Spinal cord (tissue), 10 donors: ENCODE measurements at places on chromosomes 1 and 21. TPM values are rescaled to one million over a fixed set of nuclear protein-coding genes. Genes with fewer than 3 reads are reported as not detected.

DNA sequence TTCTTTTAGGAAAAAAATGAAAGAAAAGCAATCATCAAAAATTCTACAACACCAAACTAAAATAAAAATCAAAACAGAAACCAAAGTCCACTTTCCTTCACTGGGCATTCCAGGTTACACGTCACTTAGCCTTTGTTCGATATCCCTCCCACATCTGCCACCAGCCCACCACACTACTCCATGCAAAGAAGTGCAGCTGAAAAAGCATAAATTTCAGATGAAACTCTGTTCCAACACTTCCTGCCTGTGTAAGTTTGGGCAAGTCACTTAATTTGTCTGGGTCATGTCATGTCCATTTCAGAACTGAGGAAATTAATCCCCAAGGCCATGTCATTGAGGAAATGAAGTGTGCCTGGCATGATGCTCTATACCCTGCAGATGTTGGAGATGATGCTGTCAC is 354.3 kb upstream of the USP24 start:
- no peaks in the 10 kb centered on the region for H3K27me3 ChIP-seq
- H3K4me3 ChIP-seq: no peak overlapping the region
- DNase-seq: no peak

DNA sequence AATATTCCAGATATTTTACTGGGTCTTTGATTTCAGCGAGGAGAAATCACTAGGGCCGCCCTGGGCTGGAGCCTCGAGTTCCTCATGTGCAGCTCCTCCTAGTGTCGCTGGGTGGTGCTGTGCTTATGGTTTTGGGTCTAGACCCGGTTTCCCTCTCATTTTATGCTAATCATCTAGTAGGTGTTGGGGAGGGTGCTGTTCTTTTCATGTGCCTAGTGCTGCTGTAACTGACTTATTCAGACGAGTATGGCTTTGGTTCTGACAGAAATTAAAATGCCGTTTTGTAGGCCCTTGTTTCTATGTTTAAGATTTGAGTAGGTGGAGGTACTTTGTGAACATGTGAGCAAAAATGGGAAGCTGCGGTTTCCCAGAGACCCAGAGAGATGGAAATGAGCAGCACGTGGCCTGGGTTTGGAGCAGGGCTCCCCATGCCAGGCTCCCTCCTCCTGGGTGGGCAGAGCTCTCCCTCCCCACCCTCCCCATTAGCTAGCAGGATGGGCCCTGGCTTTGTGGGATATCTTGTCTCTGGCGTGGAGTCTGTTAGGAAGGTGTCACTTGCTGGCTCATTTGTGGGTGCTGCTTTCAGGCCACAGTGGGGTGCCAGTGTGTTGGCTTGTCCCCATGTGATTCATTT is 74.0 kb upstream of the GPR88 start:
- no peak overlapping the region for H3K27ac ChIP-seq
- H3K36me3 ChIP-seq: no peaks in the 10 kb centered on the region
- H3K4me3 ChIP-seq: no peak overlapping the region
- DNase-seq: peak; percentile 59

DNA sequence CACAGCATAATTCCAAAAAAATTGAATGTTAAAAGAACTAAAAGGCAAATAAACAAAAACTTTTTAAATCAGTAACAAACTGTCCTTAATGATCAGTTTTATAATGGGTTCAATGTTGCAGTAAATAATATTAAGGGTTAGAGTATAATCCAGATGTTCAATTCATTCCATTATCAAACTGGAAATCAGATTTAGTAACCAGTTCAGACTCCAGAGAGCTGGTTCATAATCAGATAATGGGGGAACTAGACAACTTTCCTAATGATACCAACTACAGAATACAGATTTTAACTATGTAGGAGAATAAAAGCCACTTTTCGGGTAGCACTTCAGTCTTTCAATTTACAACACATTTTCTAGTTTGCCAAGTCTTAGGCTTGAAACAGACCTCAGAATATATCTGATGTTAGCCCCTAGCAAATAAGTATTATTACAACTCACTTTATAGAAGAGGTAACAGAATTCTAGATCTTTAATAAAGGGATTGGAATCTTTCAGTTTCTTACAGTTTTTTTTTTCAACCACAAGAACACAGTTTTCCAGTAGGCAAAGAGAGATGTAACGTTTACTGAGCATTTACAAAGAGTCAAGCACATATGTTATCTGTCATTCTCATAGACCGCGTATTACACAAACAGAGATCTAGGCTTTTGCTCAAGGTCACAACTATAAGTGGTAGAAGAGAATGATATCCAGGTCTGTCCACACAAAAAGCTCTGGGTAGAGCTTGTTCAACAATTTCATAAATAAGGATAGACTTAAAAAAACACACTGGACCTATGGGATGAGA is 1.9 kb upstream of the DCAF6 start:
- no peaks in the 10 kb centered on the region for H3K27me3 ChIP-seq
- H3K27ac ChIP-seq: peak overlapping the region; percentile 98

DNA sequence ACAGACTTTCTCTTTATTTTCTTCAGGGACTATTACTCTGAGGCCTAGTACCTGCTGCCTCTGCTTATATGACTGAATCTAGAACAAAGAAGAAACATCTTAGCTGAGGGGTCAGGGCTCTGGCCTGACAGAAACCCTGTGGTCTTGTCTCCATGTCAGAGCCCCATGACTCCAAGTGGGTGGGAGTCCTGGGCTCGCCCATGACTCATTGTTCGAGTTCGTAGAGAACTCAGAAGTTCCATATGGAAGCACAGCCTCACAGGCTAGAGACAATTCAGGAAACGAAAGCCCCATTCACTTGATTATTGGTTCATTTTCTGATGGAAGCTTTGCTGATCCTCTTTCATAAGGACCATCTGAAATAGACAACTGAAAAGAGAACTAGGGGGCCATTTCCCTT is 73.2 kb downstream of the CD58 start:
- no peak for DNase-seq
- peaks cover 23% of the 10 kb centered on the region for H3K4me1 ChIP-seq
- no peaks in the 10 kb centered on the region for H3K27me3 ChIP-seq

DNA sequence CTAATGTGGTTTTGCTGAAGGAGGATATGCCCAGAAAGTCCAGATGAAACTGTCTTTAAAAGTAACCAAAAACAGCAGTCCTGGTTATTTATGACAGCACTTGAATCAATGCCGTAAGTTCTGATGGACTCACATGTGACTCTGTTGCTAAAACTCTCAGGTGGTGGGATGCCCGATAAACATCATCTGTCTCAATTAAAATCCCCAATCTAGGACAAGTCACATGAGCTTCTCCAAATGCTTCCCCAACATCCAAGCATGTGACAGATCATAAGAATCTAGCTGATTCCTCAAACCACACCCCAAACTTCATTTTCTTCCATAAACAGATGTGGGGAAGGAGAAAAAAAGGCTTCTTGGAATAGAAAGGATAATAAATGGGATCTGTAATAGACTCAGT is 786 bp upstream of the CTSK start:
- H3K27me3 ChIP-seq: no peaks in the 10 kb centered on the region
- no peak overlapping the region for H3K4me3 ChIP-seq
- peaks cover 18% of the 10 kb centered on the region for H3K36me3 ChIP-seq
- no peaks in the 10 kb centered on the region for H3K4me1 ChIP-seq
- peak overlapping the region; percentile 36 for H3K27ac ChIP-seq

- H3K27me3 ChIP-seq: no peaks in the 10 kb centered on the region
- peaks cover 7% of the 10 kb centered on the region for H3K36me3 ChIP-seq
- H3K27ac ChIP-seq: no peak overlapping the region
- DNase-seq: peak; percentile 67
- H3K4me1 ChIP-seq: no peaks in the 10 kb centered on the region
- no peak overlapping the region for H3K4me3 ChIP-seq
Measured at GRCh38 chr21:25708467-25709065, 26.1 kb downstream of the ATP5PF start.

- peak overlapping the region; percentile 30 for H3K4me3 ChIP-seq
- H3K27ac ChIP-seq: no peak overlapping the region
- peaks cover 7% of the 10 kb centered on the region for H3K4me1 ChIP-seq
- no peaks in the 10 kb centered on the region for H3K27me3 ChIP-seq
- DNase-seq: peak; percentile 61
Measured at GRCh38 chr1:28775121-28775942, 36.6 kb upstream of the OPRD1 start.

- H3K4me1 ChIP-seq: peaks cover 3% of the 10 kb centered on the region
- peaks cover 10% of the 10 kb centered on the region for H3K27me3 ChIP-seq
- no peak overlapping the region for H3K27ac ChIP-seq
- no peak for DNase-seq
Measured at GRCh38 chr21:45584786-45585185, 42.5 kb upstream of the SLC19A1 start.

- no peaks in the 10 kb centered on the region for H3K36me3 ChIP-seq
- H3K4me3 ChIP-seq: no peak overlapping the region
- H3K27me3 ChIP-seq: no peaks in the 10 kb centered on the region
- no peak for DNase-seq
Measured at GRCh38 chr1:60878323-60878722, 204.0 kb upstream of the NFIA start.

DNA sequence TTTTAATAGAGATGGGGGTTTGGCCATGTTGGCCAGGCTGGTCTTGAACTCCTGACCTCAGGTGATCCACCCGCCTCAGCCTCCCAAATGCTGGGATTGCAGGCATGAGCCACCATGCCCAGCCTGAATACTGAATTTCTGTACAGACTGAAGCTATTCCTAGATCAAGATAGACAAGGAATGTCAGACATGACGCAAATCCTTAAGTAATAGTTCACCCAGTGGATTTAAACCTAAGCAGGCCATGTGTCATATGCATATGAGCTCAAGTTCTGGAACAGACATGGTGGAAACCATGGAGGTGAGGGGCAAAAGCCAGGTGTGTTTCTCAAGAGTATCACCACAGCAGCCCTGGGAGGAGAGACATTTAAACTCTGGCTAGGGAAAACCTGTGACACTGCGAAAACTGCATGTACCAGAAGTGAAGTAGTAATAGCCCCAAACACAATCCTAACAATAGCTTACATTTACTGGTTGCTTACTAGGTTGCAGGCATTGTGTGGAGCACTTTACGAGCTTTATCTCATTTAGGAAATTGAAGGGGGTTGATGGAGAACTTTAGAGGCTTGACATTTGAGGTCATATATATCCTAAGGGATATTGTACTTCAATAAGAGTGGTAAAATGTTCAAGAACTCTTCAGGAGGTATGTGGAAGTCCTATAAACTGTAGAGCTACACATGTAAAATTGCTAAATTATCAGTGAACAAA is 31.7 kb upstream of the MAN1A2 start:
- H3K4me3 ChIP-seq: no peak overlapping the region
- no peak for DNase-seq
- H3K36me3 ChIP-seq: no peaks in the 10 kb centered on the region
- no peaks in the 10 kb centered on the region for H3K4me1 ChIP-seq
- no peaks in the 10 kb centered on the region for H3K27me3 ChIP-seq

DNA sequence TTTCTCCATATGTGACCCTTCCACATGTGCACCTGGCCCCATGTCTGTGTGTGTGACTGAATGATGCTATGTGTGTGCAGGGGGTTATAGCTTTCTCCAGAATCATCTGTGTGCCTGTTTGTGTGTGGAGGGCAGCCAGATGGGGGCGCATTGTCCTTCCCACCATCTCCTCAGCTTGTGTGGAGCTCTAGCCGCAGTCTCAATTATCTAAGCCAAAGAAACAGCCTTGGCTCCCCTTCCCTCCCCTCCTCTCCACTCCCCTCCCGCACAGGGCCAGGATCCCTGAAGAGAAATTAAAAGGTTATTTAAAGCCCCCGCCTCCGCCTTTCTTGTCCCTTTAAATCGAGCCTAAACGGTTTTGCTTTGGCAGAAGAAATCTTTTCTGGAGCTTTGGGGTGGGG is 1.8 kb upstream of the DMBX1 start:
- no peak for DNase-seq
- peaks cover 25% of the 10 kb centered on the region for H3K4me1 ChIP-seq
- no peaks in the 10 kb centered on the region for H3K36me3 ChIP-seq
- H3K4me3 ChIP-seq: no peak overlapping the region
- no peak overlapping the region for H3K27ac ChIP-seq

- H3K4me1 ChIP-seq: no peaks in the 10 kb centered on the region
- DNase-seq: no peak
- no peak overlapping the region for H3K4me3 ChIP-seq
Measured at GRCh38 chr1:51487628-51488027, 31.4 kb downstream of the EPS15 start.

- no peak overlapping the region for H3K27ac ChIP-seq
- DNase-seq: no peak
- H3K27me3 ChIP-seq: no peaks in the 10 kb centered on the region
- no peak overlapping the region for H3K4me3 ChIP-seq
Measured at GRCh38 chr1:212980123-212980785, 29.9 kb downstream of the VASH2 start.

DNA sequence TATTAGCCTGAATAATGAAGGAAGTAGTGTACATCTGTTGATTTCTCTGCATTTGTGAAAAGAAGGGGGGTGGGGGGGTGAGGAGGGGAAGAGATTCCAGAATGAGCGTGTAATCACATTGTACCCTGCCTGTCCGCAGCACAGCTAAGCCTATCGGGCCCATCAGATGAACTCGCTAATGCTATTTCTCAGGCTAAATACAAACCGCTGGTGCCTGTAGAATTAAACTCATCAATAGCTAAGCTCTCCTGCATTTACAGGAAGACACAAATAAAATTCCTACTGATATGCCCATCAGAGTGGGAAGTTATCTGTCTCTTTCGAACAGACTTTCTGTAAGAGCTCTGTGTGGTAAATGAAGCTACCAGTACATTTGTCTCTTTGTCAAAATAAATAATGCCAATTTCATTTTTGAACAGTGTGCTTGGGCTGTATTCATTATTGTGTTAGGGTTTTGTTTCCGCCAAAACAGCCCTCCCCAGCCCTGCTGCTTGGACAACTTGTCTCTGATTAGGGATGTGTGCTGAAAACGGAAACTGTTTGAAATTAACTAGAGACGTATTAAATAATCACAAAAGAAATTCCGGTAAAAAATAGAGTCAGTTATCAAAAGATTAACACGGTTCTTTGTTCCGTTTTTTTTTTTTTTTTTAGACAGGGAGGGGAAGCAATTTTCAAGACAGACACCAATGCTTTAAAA is 305.4 kb downstream of the TTLL7 start:
- H3K4me1 ChIP-seq: peaks cover 15% of the 10 kb centered on the region
- no peaks in the 10 kb centered on the region for H3K36me3 ChIP-seq
- peak overlapping the region; percentile 28 for H3K4me3 ChIP-seq
- no peak overlapping the region for H3K27ac ChIP-seq
- no peaks in the 10 kb centered on the region for H3K27me3 ChIP-seq

- H3K27ac ChIP-seq: peak overlapping the region; percentile 73
- H3K4me3 ChIP-seq: no peak overlapping the region
- H3K27me3 ChIP-seq: no peaks in the 10 kb centered on the region
- peaks cover 72% of the 10 kb centered on the region for H3K36me3 ChIP-seq
Measured at GRCh38 chr1:6329396-6329795, 64.2 kb downstream of the ACOT7 start.

APOBEC4 gene
- not detected for total RNA-seq

NID1 gene
- 160 TPM for total RNA-seq

LYST gene
- 76.3 TPM for total RNA-seq

LENEP gene
- total RNA-seq: 0.22 TPM
